ENCODE measurements at places on chromosomes 5 and 9. TPM values are rescaled to one million over a fixed set of nuclear protein-coding genes. Genes with fewer than 3 reads are reported as not detected.

The SCGB3A2 gene
- total RNA-seq: not detected

The FAXDC2 gene
- total RNA-seq: 19.2 TPM

GRCh38 chr9:131366761-131367401, 27.0 kb upstream of the PRRC2B start:
- H3K4me3 ChIP-seq: peak overlapping the region; percentile 20
- H3K27ac ChIP-seq: no peak overlapping the region
- no peaks in the 10 kb centered on the region for H3K27me3 ChIP-seq
- no peaks in the 10 kb centered on the region for H3K36me3 ChIP-seq
- H3K4me1 ChIP-seq: peaks cover 7% of the 10 kb centered on the region
- peak; percentile 82 for DNase-seq

DNA sequence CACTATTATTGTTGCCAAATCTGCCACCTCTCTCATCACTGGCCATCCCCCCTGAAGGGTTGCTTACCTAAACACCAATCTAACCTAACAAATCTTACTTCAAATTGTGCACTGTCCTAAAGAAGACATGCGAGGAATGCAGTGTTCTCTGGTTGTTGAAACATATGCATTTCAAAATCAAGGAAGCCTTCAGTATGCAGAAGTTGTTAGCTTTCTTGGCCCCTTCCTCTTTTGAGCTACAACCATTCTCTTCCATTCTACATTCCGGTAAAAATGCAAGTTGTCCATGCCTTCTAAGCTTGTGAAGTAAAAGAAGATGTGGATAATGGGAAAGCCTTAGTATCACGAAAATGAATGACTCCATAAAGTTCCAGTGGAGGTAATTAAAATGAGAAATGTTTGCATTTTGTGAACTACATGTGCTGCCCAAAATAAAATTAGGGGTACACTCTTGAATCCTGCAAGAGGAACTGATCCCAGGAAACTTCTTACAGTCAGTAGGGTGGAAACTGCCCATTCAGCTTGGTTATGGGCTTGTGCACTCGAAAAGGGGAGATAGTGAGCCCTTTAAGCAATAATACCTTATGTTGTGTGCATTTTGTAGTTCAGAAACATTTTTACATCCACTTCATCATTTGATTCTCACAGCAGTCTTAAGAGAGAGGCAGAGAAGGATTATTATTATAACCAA, 77.6 kb upstream of the ADRB2 start:
- no peak overlapping the region for H3K27ac ChIP-seq
- H3K4me1 ChIP-seq: no peaks in the 10 kb centered on the region
- peak; percentile 50 for DNase-seq

- H3K4me1 ChIP-seq: peaks cover 8% of the 10 kb centered on the region
- H3K36me3 ChIP-seq: no peaks in the 10 kb centered on the region
Observed at GRCh38 chr5:172636279-172637050, 4.6 kb upstream of the NEURL1B start.

DNA sequence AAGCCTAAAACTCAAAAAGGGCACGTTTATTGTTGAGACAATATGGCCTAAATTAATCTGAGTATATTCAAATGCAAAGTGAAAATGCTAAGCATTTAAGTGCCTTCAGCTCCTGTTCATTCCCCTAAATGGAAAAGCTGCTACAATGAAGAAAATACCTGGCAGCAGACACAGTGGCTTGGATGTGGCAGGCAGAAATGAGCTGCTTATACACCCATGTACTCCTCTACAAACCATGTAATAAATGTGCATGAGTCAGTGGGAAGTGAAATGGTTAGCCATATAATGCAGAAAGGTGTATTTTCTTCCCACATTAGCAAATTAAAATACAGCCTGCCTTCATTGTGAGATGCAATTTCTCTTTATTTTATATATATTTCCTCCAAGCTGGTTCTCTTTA, 859.2 kb upstream of the SEMA6A start:
- no peak overlapping the region for H3K4me3 ChIP-seq
- no peaks in the 10 kb centered on the region for H3K4me1 ChIP-seq
- H3K27me3 ChIP-seq: no peaks in the 10 kb centered on the region
